ENCODE measurements at places on chromosomes 16 and 17.

DNA sequence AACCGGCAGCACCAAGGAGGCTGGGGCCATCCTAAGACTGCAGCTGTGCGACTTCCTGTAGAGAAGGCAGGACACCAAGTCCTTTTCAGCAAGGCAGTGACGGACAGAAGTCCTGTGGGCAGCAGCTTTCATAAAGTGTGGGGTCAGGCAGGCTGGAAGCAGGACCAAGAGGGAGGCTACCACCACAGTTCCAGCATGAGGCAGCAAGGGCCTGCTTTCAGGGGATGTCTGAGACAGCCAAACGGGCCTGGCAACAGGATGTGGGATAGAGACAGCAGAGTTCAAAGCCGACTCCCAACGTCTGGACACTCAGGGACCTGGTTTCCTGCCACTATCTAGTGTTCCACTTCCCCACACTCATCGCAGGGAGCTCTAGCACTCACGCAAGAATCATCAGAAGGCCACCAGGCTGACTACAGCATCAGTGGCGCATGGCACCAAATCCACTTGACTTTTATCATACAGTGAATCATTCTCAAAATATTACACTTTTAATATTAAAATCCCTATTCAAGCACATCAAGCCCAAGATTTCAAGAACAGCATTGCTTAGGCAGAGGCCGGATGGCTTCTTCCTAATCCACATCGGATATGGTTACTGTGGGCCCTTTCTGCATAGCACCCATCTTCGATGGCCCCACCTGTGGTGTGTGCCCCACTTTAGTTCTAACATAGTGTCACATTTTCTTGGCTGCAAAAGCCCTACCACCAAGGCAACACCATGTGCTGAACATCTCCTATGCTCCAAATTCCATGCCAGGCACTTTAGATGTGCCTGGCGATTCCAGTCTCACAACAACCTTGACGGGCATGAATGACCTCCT is 5.2 kb downstream of the USP7 start:
- no peak for DNase-seq

DNA sequence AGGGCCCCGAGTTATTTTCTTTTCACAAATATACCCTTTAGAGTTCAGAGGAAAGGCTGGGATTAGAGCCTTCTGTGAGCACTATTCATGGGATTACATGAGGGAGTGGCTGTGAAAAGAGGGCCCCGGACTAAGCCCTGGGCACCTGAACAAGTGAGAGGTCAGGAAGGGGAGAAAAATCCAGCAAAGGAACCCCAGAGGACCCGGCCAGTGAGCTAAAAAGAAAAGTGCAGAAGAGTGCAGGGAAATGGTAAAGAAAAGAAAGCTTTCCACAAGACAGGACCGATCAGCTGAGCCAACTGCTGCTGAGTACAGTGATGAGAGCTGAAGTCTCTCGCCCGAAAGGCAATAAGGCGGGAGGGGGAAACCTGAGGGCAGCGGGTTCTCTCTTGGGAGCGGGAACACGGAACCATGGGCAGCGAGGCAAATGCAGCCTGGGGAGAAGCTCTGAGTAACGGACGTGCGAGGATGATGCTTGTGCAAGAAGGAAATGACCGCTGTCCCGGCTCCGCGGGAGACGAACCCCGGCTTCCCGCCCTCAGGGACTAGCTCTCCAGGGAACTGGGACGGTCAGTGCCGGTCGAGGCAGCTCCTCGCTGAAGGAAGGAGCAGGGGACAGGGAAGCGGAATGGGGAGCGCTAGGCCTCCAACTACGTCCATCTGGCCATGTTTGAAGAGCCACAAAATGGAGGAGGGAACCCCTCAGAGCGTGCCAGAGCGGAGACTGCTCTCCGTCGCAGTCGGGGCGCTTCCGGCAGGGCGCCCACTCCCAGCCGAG is 665 bp upstream of the ALDH3A2 start:
- peak; percentile 58 for DNase-seq

DNA sequence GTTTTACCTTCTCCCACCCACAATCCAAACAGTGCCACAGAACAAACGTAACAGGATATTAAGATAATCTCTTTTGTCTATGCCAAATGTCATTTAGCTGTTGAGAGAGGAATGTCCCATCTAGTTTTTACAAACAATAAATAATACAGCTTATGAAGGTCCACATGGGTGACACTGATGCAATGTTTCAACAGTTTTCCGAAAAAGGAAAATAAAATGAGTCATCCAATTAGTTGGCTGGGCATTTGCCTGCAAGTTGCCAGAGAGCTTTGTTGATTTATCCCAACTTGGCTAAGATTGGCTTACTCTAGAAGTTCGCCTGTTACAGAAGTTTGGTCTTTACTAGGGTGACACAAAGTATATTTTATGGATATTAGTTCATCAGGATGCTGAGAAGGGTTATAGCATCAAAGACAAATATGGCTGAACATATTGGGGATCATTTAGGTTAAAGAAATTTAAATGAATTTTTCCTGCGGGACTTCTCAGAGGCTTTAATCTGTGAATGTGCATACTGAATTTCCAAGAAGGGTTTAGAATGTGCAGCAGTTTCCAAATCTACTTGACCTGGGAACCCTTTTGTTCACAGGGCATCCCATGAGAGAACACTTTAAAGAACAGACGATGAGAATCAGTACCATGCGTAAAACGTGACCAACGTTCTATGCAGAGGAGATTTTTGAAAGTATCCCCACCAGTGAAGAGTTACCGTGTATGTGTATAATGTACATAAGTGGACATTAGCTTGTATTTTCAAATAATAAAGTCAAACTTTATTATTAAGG is 73.1 kb downstream of the CDH13 start:
- no peak for DNase-seq

GRCh38 chr16:26177438-26177837 is 485.7 kb downstream of the HS3ST4 start:
- DNase-seq: no peak

GRCh38 chr17:2700491-2701141 is 10.9 kb downstream of the CLUH start:
- no peak for DNase-seq

- peak; percentile 59 for DNase-seq
Measured at GRCh38 chr16:68257251-68257905, 6.9 kb upstream of the SLC7A6 start.

DNA sequence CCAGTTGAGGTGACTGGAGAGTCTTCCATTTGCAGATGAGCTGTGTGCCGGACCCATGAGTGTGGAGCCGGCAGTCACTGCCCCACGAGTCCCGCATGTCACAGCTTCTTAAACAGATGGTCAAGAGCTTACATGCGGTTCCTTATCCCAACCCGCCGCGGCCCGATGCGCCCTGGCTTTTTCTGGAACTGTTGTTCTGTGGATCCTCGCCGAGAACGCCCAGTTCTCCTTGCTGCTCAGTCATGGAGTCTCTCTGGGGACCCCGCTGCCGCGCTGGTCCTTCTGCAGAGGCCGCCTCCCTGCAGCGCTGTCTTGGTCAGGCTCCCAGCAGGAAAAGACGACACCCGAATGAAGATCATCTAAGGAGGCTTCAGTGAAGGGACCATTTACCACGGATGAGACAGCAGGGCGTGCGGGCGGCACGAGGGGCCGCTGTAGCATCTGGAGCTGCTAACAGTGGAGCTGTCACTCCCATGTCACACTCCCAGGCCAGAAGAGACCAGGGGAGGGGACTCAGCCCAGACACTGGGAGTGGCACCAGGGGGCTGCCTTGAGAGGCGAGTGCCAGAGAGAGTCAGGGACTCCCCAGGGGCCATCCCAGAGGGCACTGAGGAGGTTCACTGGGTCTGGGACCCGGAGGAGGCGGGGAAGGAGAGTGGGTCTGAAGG is 10.8 kb upstream of the LGALS3BP start:
- no peak for DNase-seq

DNA sequence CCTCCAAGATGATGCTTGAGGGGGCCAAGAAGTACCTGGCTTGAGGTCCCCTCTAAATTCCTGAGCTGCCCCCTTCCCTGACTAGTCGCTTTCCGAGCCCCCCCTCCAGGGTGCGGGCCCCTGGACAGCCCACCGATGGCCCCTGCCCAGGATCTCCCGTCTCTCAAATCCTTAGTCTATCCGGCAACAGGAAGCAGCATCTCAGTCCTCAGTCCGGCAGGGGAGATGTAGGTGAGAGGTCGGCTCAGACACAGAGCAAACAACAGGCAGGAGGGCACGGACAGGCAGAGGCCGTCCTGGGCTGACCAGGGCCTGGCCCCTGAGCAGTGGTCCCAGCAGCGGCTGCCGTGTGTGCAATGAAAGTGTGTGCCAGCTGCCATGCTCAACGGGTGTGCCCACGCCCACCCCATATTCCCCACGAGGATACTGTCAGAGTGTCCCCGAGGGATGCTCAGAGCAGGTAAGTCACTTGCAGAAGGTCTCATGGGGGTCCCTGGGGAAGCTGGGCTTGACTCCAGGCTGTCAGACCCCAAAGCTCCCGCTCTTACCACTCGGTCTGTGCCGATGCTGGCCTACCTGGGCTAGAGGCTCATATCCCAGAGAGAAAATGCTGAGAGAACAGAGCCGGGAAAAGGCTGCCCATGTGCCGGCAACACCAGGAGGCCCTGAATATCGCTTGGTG is 7.2 kb downstream of the SLC43A2 start:
- no peak for DNase-seq

DNA sequence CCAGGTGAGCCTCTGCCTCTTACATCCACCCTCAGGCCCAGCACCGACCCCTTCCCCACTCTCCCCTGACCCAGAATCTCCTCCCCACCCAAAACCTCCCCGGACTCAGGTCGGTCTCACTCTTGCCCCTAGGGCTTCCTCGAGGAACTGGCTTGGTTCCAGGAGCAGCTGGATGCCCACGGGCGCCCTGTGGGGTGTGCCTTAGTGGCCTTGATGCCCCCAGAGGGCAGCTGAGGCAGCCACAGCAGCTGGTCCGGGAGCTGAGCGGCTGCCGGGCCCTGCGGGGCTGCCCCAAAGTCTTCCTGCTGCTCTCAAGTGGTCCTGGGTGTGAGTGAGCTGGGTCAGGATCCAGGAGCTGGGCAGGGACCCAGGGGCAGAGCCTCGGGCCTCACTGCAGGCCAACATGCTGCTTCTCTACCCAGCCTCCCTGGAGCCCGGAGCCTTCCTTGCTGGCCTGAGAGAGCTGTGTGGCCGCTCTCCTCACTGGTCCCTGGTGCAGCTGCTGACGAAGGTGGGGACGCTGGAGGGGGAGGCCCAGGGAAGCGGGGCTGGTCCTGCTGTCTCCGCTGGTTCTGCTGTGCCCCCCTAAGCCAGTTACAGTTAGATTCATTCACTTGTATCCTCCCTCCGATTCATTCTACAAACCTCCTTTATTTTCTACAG is 9.6 kb downstream of the ZNF213 start:
- DNase-seq: no peak

- no peak for DNase-seq
Measured at GRCh38 chr16:1048442-1049112, 24.0 kb upstream of the SSTR5 start.

DNA sequence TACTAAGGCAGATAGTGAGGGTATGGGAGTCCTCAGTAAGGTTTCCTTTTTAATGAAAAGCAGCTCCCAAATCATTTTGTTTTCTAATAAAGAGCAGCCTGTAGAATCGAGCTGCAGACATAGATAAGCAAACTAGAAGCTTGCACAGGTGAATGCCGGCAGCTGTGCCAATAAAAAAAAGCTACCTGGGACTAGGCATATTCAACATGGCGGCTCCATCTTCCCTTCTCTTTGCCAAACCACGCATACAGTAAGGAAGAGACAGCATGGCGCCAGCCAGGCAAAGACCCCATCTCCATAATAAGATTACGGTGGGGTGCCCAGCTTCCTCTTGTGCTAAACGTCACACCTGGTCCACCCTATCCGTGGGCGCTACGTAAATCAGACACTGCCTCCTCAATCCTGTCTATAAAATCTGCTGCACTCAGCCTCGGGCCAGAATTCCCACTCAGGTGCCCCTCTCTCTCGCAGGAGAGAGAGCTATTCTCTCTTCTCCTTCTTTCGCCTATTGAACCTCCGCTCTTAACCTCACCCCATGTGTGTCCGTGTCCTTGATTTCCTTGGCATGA is 92.7 kb upstream of the FA2H start:
- DNase-seq: no peak

- DNase-seq: no peak
Measured at GRCh38 chr17:60230358-60230757, 80.6 kb downstream of the CA4 start.

GRCh38 chr16:77956231-77956630 is 66.1 kb upstream of the CLEC3A start:
- DNase-seq: no peak

GRCh38 chr17:57396511-57396921 is 140.2 kb downstream of the MSI2 start:
- no peak for DNase-seq

DNA sequence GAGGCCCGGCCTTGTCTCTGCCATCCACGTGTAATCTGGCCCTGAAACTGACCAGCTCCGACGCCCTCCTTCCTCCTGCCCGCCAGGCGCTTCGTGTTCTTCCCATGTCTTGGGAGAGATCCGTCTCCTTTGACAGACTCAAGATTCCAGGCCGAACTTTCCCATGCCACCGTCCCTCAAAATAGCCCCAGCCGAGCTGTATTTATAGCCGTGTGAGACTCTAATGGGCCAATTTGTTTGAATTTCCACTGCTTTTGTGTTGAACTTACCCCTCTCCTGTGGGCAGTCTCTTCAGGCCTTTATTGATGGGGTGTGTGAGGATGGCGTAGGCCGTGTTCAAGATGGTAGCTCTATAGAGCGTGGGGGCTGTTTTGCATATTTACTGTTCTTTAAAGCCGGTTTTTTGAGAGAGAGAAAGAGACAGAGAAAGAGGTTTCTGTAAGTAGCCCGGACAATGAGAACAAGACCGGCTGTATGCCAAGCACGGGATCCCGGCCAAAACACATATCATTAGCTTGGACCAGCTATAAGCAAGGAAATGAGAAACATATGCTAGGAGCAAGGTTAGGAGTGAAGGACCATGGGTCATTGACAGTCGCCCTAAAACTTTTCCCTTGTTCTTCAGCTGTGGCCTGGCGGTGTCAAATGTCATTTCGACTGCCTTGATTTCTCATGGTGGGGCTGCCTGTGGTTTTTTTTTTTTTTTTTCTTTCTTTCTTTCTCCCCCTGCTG is 124.5 kb upstream of the ZFHX3 start:
- no peak for DNase-seq

DNA sequence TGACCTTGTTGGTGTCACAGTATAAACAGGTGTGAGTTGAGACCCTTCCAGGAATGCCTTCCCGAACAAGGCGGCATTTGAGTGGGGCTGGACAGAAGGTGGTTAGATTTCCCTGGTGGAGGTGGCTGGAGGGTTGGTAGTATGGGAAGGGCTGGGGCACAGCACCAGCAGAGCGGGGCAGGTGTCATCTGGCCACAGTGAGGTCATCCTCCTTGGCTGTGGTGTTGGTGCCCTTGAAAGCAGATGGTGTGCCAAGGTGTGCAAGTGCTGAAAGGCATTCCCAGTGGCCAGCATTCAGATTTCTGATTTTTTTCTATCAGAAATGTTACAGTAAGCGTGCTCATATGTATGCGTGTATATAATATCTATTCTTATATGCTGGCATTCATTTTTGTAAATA is 126.6 kb downstream of the LAT start:
- DNase-seq: no peak
